Body of pancreas (tissue), 4 donors: ENCODE measurements at places on chromosomes 5 and 9. TPM values are rescaled to one million over a fixed set of nuclear protein-coding genes. Genes with fewer than 3 reads are reported as not detected.

Gene TAF1L
- total RNA-seq = not detected

Gene MYMK
- total RNA-seq = not detected

Gene NFX1
- total RNA-seq = 22.1 TPM

GRCh38 chr5:107072967-107073366 lies 597.8 kb downstream of the EFNA5 start:
- H3K27ac ChIP-seq = no peak overlapping the region
- H3K4me3 ChIP-seq = no peak overlapping the region
- no peak for DNase-seq
- H3K4me1 ChIP-seq = no peaks in the 10 kb centered on the region
- H3K27me3 ChIP-seq = no peaks in the 10 kb centered on the region

DNA sequence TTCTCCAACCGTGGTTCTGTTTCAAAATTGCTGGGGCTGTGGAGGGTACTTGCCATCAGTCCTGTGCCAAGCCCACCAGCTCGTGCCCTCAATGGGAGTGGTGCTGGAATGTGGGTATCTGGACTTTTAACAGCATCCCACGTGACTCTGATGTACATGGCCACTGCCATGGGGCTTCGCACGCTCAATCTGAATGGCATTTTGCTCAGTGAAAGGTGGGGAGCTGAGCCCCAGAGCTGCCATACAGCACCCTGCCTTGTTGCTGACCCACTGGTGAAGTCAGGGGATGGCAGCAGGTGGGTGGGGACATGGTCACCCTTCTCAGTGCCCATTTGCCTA lies 16.6 kb upstream of the SYNPO start:
- H3K36me3 ChIP-seq = no peaks in the 10 kb centered on the region
- peaks cover 66% of the 10 kb centered on the region for H3K4me1 ChIP-seq
- no peak for DNase-seq

GRCh38 chr9:90044710-90045151 lies 439.9 kb downstream of the GADD45G start:
- no peaks in the 10 kb centered on the region for H3K4me1 ChIP-seq
- no peak for DNase-seq
- no peak overlapping the region for H3K4me3 ChIP-seq
- no peak overlapping the region for H3K27ac ChIP-seq

- H3K4me3 ChIP-seq = no peak overlapping the region
- no peaks in the 10 kb centered on the region for H3K36me3 ChIP-seq
- H3K27ac ChIP-seq = no peak overlapping the region
Observed at GRCh38 chr9:96436063-96436455, 13.9 kb upstream of the HABP4 start.
